GM23248 (cell line): ENCODE measurements at places on chromosomes 2 and 18. TPM values are rescaled to one million over a fixed set of nuclear protein-coding genes. Genes with fewer than 3 reads are reported as not detected.
A peak's percentile ranks its signal among the peaks of the same experiment; 100 is the strongest.

Gene IL37
- not detected in 2 replicates for total RNA-seq

Gene TDRD15
- not detected in 2 replicates for total RNA-seq

Gene OSR1
- total RNA-seq: 9.1 and 16.9 TPM in 2 replicates

Gene MYCN
- total RNA-seq: not detected in 2 replicates

DNA sequence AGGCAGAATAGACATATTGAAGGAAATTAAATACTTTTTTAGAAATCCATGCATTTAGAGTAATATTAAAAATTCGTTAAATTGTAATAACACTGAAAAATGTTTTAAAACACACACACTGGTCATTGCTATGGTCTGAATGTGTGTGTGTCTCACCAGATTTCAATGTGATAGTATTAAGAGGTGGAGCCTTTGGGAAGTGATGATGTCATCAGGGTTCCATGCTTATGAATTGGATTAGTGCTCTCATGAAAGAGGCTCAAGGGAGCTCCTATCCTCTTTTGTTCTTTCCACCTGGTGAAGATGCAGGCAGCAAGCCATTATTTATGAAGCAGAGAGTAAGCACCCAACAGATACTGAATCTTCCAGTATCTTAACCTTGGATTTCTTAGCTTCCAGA is 441.8 kb downstream of the CDH2 start:
- H3K27me3 ChIP-seq: no peaks in the 10 kb centered on the region; the same call in 1 of the 2 replicates
- DNase-seq: no peak
- H3K27ac ChIP-seq: no peak overlapping the region
- no peaks in the 10 kb centered on the region for H3K4me1 ChIP-seq
- no peaks in the 10 kb centered on the region for H3K36me3 ChIP-seq

DNA sequence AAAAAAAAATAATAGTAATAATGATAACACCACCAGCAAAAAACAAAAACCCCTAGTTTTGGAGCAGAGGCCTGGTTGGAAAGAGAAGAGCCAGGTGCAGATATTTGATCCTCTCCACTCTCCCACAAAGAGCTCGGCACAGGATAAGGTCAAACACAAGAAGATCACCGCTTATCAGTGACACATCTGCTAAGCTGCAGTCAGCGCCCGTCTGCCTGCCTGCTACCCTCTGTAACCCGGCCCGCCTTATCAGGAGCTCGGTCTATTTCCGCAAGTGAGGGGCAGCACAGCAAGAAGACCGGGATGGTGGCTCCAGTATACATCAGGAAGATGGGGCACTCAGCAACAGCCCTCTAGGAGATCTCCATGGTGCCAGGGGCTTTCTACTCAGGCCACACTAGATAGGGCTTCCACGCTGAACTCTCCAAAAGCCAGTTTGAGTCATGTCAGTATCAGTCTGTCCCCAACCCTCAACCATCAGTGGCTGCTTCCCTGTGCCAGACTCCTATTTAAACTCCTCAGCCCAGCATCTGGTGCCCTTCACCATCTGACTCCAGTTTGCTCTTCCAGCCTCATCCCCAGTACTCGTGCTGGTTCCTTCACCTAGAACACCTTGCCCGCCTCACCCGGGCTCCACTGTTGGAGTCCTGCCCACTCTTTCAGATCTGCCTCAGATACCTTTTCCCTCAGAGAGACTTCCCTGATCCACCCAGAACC is 67.3 kb upstream of the PPP1CB start:
- DNase-seq: no peak
- H3K4me1 ChIP-seq: peaks cover 5% of the 10 kb centered on the region; the same call in 1 of the 2 replicates
- no peaks in the 10 kb centered on the region for H3K27me3 ChIP-seq
- H3K36me3 ChIP-seq: no peaks in the 10 kb centered on the region
- H3K27ac ChIP-seq: no peak overlapping the region

DNA sequence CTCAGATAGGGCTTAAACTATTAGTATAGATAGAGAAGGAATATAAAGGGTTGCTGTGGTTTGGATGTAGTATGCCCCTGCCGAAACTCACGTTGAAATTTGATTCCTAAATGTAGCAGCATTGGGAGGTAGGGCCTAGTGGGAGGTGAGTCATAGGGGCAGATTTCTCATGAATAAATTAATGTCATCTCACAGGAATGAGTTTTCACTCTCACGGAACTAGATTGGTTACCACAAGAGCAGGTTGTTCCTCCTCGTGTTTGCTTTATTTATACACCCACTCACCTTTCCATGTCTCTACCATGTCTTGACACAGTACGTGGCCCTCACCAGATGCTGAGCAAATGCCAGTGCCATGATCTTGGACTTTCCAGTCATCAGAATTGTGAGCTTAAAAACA is 218.2 kb downstream of the RBM43 start:
- H3K27ac ChIP-seq: no peak overlapping the region
- H3K27me3 ChIP-seq: no peaks in the 10 kb centered on the region
- DNase-seq: peak; percentile 49
- H3K36me3 ChIP-seq: no peaks in the 10 kb centered on the region
- H3K4me1 ChIP-seq: peaks cover 11% of the 10 kb centered on the region
- no peak overlapping the region for H3K4me3 ChIP-seq

DNA sequence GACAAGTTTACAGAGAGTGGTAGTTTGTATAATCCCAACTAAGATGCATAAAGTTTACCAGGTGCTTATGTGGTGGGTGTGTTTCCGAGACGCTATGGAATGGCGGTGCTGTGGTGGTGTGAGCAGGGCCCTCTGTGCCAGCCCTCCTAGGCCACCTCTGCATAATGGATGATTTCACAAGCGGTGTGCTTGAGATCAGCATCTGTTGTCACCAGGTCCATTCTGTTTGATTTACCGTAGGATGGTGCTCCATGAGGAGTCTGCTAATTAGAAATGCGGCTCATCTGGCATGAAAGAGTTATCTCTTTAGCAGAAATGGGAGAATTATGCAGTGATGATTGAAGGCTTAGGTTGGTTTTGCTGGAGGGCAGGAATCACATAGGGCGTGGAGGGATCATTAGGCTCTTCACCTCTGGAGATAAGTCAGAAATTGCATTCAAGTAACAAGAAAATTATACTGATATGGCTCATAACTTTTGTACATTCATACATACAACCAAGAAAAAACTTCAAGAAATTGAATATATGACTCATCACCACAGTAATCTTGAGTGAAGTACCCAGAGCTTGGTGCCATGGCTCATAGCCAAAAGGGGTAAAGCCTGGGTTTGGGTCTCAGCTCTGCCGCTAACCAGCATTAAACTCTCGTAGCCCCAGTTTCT is 41.4 kb downstream of the CRIM1 start:
- no peaks in the 10 kb centered on the region for H3K27me3 ChIP-seq
- peaks cover 69% of the 10 kb centered on the region for H3K36me3 ChIP-seq
- no peak for DNase-seq
- no peak overlapping the region for H3K27ac ChIP-seq
- no peak overlapping the region for H3K4me3 ChIP-seq
- H3K4me1 ChIP-seq: peaks cover 46% of the 10 kb centered on the region

DNA sequence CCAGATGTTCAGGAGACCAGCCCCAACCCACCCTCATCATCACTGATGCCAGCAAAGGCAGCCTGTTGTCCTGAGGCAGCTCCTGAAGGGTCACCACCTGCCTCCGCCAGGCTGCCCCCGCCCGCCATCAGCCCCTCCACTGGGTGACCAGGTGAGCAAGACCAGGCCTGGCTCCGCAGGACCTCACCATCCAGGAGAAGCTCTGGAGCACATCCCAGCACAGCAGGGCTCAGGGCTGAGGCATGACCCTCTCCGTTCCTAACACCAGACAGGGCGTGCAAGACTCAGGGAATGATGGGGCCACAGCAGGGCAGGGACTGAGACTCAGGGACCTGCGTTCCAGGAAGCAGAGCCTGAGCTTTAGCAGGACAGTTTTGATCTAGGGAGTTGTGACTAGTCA is 218.8 kb upstream of the RAB6C start:
- no peaks in the 10 kb centered on the region for H3K27me3 ChIP-seq
- no peak overlapping the region for H3K4me3 ChIP-seq
- 0 out of 2 replicates have a peak, but pooled peaks cover under 1% of the 10 kb centered on the region for H3K4me1 ChIP-seq
- H3K27ac ChIP-seq: no peak overlapping the region
- H3K36me3 ChIP-seq: no peaks in the 10 kb centered on the region

DNA sequence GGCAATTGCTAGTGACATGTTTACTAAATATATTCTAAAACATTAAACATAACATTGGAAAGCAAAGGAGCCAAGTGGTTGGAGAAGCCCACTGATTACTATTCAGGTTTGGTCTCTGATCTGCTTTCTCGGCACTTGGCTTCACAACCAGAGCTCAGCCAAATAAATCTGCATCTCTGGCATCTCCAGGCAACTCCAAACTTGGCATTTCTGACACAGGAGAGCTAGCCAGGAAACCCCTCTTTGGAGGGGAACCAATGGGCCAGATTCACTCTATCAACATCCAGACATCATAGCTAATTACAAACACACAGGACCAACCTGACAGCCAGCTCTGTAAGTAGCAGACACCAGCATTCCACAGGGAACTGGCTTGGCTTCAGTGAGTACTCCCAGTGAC is 150.3 kb upstream of the ETAA1 start:
- H3K27me3 ChIP-seq: no peaks in the 10 kb centered on the region
- no peaks in the 10 kb centered on the region for H3K4me1 ChIP-seq
- no peak overlapping the region for H3K27ac ChIP-seq
- DNase-seq: no peak
- H3K36me3 ChIP-seq: no peaks in the 10 kb centered on the region
- H3K4me3 ChIP-seq: no peak overlapping the region

DNA sequence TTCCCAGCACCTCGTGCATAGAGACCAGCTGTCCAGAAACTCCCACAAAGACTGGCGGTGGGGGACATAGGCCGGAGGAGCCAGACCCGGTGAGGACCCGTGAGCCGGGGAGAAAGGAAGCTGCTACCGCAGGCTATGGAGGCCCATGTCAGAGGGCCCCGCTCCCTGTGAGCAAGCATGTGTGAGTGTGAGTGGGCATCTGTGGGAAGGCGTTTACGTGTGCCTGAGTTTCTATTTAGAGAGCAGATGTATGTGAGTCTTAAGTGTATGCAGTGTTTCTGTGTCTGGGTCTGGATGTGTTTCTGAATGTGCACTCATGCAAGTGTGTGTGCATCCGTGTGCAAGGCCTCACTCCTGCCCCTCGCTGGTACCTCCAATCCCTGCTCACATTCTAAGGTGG is 187.8 kb upstream of the RAB6C start:
- DNase-seq: no peak
- no peak overlapping the region for H3K4me3 ChIP-seq
- H3K4me1 ChIP-seq: no peaks in the 10 kb centered on the region

GRCh38 chr2:69053416-69053965 is 40.5 kb downstream of the ANTXR1 start:
- no peaks in the 10 kb centered on the region for H3K27me3 ChIP-seq
- peaks cover 26% of the 10 kb centered on the region for H3K4me1 ChIP-seq
- DNase-seq: peak; percentile 36
- H3K4me3 ChIP-seq: no peak overlapping the region
- H3K36me3 ChIP-seq: peaks cover 21% of the 10 kb centered on the region; the same call in 1 of the 2 replicates

GRCh38 chr2:217409949-217410680 is 550.3 kb upstream of the TNP1 start:
- no peak for DNase-seq
- H3K27ac ChIP-seq: no peak overlapping the region
- H3K27me3 ChIP-seq: no peaks in the 10 kb centered on the region

GRCh38 chr2:67922080-67922785 is 140.6 kb downstream of the C1D start:
- no peaks in the 10 kb centered on the region for H3K36me3 ChIP-seq
- DNase-seq: no peak
- H3K27me3 ChIP-seq: no peaks in the 10 kb centered on the region
- no peak overlapping the region for H3K4me3 ChIP-seq
- peaks cover 17% of the 10 kb centered on the region for H3K4me1 ChIP-seq

DNA sequence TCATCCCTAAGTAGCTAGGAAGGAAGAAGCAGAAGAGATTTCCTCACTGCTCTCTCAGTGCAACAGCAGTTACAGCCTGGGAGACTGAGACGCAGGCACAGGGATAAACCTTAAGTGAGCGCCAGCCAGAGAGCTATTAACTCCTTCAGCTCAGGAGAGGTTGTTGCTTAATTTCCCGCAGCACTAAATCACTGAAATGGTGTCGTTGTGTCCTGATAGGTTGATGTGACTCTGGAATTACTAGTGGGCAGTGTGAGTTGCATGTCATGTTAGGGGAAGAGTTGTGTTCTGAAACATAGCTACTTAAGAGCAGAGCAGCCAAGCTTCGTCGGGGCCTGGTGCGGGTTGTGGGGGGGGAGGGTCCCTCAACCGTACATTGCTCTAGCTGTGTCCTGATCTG is 225.8 kb downstream of the NAPG start:
- DNase-seq: no peak
- H3K36me3 ChIP-seq: no peaks in the 10 kb centered on the region
- H3K4me3 ChIP-seq: no peak overlapping the region
- H3K27ac ChIP-seq: no peak overlapping the region
- H3K4me1 ChIP-seq: no peaks in the 10 kb centered on the region

DNA sequence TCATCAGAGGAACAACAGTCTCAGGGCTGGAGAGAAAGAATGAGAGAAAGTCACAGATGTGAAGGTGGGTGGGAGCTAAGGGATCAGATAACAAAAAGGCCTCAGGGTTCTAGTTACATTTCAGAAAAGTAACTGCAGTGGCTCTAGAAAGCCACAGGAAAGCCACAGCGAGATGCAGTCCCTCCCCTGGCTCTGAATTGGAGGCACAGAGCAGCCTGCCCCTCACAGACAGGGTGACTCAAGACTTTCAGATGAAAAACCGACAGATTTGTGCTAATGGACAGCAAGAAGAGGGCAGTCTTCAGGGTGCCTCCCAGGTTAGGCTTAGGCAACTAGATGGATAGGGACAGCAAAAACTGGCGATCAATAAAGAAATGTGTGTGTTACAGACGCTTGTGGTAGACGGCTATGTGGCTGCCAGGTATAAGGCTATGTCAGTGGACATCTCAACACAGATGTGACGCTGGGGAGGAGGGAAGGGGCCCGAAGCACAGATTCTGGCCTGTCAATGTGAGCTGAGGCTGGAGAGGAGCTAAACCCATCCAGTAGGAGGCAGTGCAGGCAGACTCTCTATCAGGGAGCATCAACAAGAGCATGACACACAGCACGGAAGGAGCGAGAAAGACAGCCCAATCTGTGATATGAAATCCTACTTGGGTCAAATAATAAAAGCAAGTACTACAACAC is 26.2 kb downstream of the UNC50 start:
- H3K4me1 ChIP-seq: no peaks in the 10 kb centered on the region
- peaks cover 4% of the 10 kb centered on the region; the same call in 1 of the 2 replicates for H3K27me3 ChIP-seq
- no peaks in the 10 kb centered on the region for H3K36me3 ChIP-seq
- H3K4me3 ChIP-seq: no peak overlapping the region
- no peak overlapping the region for H3K27ac ChIP-seq
- peak; percentile 20 for DNase-seq

- no peak overlapping the region for H3K27ac ChIP-seq
- H3K4me3 ChIP-seq: no peak overlapping the region
- no peaks in the 10 kb centered on the region for H3K4me1 ChIP-seq
These were observed 172.5 kb upstream of the CREB1 start for GRCh38 chr2:207357216-207357615.

- DNase-seq: no peak
- no peak overlapping the region for H3K4me3 ChIP-seq
- H3K4me1 ChIP-seq: no peaks in the 10 kb centered on the region
- no peak overlapping the region for H3K27ac ChIP-seq
These were observed 55.2 kb upstream of the TRIB2 start for GRCh38 chr2:12661489-12661888.

- H3K27me3 ChIP-seq: no peaks in the 10 kb centered on the region
- no peak overlapping the region for H3K27ac ChIP-seq
- no peaks in the 10 kb centered on the region for H3K4me1 ChIP-seq
- DNase-seq: no peak
- no peak overlapping the region for H3K4me3 ChIP-seq
- no peaks in the 10 kb centered on the region for H3K36me3 ChIP-seq
These were observed 186.5 kb downstream of the NR4A2 start for GRCh38 chr2:156145976-156146375.
